Memory B cell (primary cell): ENCODE measurements at places on chromosomes 3 and 15.

- DNase-seq, result no peak
Observed at GRCh38 chr15:45829336-45830153, 194.7 kb downstream of the SQOR start.

DNA sequence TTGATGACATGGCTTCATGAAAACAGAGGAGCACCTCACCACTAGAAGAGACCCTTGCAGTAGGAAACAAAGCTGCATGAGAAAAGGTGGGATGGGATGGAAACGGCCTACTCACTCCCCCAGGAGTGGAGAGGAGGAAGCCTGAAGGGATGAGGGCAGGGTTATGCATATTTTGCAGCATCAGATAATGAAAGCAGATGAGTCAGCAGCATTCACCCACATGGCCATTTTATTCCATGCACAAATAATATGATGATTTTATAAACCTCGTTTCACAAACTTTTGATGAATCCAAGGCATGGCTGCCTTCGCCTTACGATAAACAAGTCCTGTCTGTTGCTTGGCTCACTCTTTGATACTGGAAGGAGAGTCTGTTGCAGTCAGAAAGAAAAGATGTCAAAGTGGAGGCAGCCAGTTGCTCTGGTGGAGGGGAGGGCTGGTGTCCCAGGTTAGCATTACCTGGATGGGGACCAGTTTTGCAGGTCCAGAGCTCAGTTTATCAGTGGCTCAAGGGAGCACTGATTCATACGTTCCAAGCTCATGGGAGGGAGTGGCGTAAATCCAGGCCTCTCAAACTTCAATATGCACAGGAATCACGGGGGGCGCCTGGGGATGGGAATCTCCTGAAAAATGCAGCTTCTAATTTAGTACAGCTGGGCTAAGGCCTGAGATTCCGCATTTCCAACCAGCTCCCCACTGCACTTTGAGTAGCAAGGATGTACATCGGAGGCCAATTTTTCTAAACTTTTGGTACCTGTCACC, 9.2 kb upstream of the EHD4 start:
- DNase-seq, result no peak

DNA sequence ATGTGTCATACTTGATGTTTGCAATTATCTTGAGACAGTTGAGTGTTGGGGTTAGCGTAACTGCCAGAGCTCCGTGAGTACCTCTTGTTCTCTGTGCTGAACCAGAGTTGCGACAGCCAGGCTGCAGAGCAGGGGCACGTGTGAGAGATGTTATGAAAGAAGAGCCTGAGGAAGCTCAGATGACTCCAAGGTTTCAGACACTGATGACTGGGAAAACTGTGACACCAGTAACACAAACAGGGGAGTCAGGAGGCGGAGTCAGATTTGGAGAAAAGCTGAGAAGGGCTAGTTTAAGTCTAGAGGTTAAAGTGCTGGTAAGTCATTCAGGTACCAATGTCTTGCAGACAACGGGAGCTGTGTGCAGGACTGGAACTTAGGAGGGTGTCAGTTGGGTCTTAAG, 45.0 kb downstream of the BLM start:
- no peak for DNase-seq

GRCh38 chr3:15399970-15400369, 27.4 kb downstream of the METTL6 start:
- DNase-seq, result no peak

- no peak for DNase-seq
Observed at GRCh38 chr3:197354568-197355001, 56.2 kb upstream of the DLG1 start.

GRCh38 chr3:13878281-13879101, 1.4 kb downstream of the WNT7A start:
- no peak for DNase-seq

- DNase-seq, result no peak
Observed at GRCh38 chr3:16462679-16463078, 50.8 kb downstream of the RFTN1 start.

DNA sequence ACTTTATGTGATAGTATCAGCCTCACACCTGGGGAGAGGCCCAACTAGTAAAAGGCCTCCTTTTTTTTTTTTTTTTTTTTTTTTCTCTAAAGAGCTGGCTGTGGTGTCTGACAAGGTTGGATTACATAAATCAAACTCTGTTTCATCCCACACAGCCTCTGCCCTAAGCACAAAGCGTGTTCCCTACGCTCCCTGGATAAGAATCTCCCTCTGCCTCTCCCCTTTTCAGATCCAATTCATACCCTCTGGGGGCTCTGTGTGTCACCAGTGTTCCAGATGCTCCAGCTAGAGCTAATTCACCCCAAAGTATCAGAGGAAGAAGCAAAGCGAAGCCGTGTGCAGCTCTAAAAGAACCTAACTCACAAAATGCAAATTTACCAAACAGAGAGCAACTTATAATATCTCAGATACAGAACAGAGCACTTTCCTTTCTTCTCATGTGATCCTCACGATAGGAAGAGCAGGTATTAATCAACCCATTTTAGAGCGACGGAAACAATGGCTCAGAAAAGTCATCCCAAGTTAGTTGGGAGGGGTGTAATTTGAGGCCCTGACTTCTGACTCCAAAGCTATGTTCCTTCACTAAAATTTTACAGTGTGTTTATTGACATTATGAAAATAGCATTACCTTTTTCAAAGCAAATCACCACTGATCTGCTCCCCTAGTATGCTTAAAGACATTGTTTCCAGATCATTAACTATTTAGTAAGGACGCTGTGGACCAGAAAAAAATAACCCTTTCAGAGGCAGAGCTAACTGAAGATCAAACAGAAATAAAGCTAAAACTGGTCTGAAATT, 12.4 kb downstream of the BMF start:
- DNase-seq, result no peak

GRCh38 chr3:30269751-30270445, 336.5 kb upstream of the TGFBR2 start:
- DNase-seq, result peak; percentile 49

DNA sequence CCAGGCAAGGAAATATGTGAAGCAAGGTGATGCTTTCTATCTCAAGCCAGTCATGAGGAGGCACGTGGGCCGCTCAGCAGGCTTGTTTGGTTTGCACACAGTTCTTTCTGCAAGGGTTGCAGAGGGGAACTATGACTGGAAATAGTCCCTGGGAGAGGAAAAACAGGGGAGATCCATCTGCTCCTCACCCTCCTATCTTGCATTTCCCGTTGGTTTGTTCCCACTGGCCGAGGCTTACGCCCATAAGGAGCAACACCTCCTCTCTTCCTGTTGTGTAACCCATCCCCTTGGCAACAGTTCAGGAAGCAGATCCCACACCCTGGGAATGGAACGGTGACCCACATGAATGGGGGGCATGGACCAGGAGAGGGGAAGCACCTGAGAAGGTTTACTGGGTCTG, 72.1 kb upstream of the MAGI1 start:
- no peak for DNase-seq

GRCh38 chr15:56890038-56890437, 28.4 kb upstream of the TCF12 start:
- DNase-seq, result no peak

DNA sequence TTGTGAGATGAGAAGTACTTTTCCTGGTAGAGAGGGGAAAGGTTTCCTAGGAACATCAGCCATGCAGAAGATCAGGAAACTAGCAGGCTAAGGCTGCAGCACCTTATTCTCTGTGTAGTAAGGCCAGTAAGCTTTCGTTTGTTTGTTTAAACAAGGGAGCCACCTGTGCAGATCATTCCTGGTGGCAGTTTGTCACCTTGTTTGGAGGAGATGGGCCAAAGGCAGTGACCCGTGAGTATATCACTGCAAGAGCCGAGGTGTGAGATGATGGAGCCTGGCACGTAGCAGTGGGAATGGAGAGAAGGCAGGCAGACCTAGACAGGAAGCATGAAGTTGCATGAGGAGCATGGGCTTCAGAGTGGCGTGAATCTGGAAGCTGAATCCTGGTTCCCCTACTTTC, 19.6 kb downstream of the ATG7 start:
- DNase-seq, result no peak

DNA sequence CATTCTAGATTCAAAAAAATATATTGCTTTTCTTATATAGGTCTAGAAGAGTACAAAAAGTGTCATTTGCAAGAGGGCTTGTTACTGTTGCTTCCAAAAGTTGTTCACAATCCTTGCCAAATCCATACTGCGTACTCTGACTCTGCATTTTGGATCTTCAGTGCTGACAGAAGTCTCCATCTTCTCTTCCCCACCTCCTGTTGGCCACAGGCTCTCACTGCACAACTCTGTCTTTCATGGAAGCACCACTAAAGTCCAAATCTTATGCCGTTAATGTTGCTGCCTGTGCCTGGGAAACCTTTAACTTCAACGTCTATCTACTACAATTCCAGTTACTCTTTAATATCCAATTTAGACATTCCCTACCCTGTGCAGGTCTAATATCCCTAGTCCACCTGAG, 419.9 kb downstream of the NR2F2 start:
- DNase-seq, result no peak

- DNase-seq, result no peak
Observed at GRCh38 chr3:155497930-155498647, 204.6 kb upstream of the STRIT1 start.

GRCh38 chr3:120364821-120365220, 15.7 kb upstream of the LRRC58 start:
- DNase-seq, result no peak

DNA sequence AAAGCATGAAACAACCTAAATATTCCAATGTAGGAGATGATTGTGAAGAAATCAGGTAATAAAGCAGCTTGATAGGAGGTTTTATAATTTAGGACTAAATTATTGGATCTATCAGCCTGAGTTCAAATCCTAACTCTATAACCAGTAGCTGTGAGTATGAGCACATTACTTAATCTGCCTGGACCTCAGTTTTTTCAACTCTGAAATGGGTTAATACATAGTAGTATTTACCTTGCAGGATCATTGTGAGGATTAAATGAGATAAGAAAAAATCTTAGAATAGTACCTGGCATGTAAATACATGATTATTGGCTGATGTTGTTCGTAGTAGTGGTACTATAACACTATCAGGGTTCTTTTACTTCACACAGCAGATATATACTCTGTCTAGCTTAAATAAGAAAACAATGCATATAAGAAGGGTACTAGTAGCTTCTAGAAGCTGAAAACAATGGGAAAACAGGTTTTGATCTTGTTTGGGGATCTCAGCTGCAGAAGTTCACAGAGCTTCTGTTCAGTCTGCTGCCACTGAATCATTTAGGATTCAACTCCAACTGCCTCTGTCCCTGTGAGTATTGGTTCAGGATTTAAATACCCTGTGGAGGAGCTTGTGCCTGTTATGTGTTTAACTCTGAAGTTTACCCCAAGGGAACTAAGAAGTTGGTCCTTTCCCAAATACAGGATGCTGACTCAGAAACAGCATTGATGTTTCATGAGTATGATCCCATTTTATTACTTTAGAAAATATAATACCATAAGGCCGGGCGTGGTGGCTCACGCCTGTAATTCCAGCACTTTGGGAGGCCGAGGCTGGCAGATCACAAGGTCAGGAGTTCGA, 34.2 kb downstream of the KAT2B start:
- DNase-seq, result no peak

- no peak for DNase-seq
Observed at GRCh38 chr3:10515884-10516495, 10.6 kb upstream of the ATP2B2 start.

DNA sequence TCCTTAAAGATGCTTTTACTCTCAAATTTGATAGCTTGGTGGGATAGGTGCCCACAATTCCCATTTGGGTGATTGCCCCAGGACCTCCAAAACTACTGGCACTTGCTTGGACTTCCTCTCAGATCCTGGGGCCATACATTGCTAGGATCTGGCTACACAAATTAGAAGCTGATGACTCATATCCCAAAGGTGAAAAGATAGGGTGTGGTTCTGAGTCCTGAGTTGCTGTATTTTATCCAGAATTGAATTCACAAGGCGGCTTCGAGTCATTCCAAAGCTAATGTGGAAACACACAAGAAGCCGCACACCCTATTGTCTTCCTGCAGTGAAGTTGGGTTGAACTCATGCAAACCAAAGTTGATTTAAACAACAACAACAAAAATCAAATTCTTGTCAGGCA, 53.4 kb downstream of the DUT start:
- DNase-seq, result no peak

GRCh38 chr3:127411083-127411727, 123.4 kb upstream of the PRR20G start:
- no peak for DNase-seq

- DNase-seq, result peak; percentile 41
Observed at GRCh38 chr15:74616366-74616939, 817 bp downstream of the CLK3 start.

DNA sequence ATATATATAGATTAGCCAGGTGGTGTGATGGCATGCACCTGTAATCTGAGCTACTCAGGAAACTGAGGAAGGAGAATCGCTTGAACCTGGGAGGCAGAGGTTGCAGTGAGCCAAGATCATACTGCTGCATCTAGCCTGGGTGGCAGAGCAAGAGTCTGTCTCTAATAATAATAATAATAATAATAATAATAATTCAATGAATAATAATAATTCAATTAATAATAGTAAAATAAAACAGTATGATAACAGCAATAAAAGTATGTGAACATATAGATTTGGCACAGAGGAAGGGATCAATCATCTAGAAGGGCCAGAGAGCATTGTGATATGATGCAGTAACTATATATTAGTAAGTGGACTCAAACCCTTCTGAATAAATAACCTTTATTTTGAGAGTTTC, 314.5 kb upstream of the COL8A1 start:
- no peak for DNase-seq

- no peak for DNase-seq
Observed at GRCh38 chr15:64667736-64668161, 107.6 kb downstream of the RBPMS2 start.

- peak; percentile 57 for DNase-seq
Observed at GRCh38 chr3:13088028-13089006, 15.1 kb upstream of the IQSEC1 start.

GRCh38 chr15:77824361-77825251, 191.9 kb upstream of the LINGO1 start:
- DNase-seq, result no peak

DNA sequence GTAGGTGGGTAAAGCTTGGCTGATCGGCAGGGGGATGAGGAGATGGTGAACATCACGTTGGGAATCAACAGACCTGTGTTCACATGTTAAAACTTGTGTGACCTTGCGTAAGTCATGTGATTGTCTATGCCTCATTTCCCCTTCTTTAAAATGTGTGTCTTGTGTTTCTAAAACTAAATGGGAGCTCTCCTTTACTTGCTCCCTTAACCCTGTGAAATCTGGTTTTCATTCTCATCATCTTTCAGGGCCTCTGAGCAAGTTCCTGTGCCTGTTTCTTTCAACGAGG, 29.7 kb upstream of the IREB2 start:
- no peak for DNase-seq

- no peak for DNase-seq
Observed at GRCh38 chr3:122859021-122859805, 64.3 kb downstream of the SLC49A4 start.
